Caki2 (cell line): ENCODE measurements at places on chromosomes 7 and 10. TPM values are rescaled to one million over a fixed set of nuclear protein-coding genes. Genes with fewer than 3 reads are reported as not detected.

DNA sequence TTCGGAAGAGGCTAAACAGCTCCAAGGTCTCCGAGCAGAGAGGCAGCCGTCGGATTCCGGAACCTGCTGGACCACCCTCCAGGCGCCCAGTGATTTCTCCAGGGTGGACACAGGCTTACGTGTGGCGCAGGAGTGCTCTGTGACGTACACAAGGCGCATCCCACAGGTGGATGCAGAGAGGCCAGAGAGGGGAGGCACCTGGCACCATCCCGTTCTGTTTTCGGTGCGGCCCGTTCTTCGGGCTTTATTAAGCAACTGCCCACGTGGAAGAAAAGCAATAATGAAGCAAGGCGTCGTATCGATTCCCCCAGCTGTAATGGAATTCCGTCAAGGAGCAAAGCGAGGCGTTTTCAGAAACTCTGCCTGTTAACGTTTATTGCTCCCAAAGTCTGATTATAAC, 163.6 kb downstream of the PTPRN2 start:
- no peak for DNase-seq

GRCh38 chr7:45084336-45084735, 4.4 kb downstream of the NACAD start:
- DNase-seq: no peak

GRCh38 chr10:43846187-43846680, 197.6 kb upstream of the ZNF32 start:
- no peak for DNase-seq

GPR22 gene
- total RNA-seq: not detected in 2 replicates
